Vagina (tissue), 2 donors: ENCODE measurements at places on chromosomes 3 and 15.

DNA sequence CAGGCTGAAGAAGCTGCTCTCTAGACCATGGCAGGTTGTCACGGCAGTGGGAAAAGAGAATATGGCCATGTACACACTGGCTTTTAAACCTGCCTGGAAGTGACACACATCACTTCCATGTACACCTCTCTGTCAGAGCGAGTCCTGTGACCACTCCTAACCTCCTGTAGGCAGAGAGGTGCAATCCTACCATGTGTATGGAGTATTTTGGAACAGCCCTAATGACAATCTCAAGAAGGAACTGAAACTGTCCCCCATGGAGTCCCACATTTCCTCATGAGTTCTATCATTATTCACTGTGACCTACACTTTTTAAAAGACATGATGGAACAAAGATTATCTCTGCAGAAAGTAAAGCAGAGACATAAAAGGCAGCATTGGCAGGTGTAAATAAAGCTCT is 153.4 kb upstream of the PFN2 start:
- DNase-seq = no peak

DNA sequence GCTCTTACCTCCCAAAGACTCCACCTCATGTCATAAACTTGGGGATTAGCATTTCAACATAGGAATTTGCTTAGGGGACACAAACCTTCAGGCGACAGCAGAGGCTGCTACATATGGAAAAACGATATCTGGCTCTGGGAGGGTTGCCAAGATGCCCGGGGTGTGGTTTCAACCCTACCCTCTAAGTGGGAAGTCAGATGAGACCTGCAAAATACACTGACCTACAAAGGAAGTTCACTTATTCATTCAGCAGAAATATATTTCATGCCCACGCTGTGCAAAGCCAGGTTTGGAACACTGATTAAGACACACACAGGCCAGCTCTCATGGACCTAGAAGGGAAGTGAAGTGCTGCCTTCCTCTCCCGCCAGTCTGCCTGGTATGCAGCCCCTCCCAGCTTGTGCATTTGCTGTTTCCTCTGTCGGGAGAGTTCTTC is 239.3 kb downstream of the FEZF2 start:
- DNase-seq = no peak

DNA sequence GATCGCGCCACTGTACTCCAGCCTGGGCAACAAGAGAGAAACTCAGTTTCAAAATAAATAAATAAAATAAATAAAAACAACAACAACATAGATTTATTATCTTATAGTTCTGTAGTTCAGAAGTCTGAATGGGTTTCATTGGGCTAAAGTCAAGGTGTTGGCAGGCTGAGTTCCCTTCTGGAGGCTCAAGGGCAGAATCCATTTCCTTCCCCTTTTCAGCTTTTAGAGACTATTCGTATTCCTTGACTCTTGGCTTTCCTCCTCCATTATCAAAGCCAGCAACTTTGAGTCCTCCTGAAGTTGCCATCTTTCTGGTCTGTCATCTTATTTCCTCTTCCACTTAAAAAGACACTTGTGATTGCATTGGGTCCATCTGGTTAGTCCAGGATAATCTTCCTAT is 12.1 kb downstream of the BLM start:
- DNase-seq = no peak

- no peak for DNase-seq
These were observed 118.4 kb downstream of the ADCY5 start for GRCh38 chr3:123330441-123330991.

- no peak for DNase-seq
These were observed 55.7 kb upstream of the ACTC1 start for GRCh38 chr15:34851007-34851406.

DNA sequence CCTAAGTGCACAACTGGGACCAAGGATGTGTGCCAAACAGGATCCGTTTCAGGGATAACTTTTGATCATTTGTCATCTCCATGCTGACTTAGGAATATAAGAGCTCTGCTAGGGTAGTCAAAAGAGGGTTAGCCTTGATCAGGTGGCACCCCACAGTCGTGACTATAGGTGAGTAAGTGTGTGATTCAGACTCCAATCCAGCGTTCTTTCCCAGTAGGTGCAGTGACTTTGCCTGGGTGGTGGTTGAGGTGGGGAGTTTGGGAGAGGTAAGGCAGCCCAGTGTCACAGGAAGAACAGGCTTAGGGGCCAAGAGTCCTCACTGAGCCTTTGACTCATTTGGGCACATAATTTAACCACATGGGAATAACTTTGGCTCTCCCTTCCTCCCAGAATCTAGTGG is 51.0 kb downstream of the CHDH start:
- DNase-seq = no peak

DNA sequence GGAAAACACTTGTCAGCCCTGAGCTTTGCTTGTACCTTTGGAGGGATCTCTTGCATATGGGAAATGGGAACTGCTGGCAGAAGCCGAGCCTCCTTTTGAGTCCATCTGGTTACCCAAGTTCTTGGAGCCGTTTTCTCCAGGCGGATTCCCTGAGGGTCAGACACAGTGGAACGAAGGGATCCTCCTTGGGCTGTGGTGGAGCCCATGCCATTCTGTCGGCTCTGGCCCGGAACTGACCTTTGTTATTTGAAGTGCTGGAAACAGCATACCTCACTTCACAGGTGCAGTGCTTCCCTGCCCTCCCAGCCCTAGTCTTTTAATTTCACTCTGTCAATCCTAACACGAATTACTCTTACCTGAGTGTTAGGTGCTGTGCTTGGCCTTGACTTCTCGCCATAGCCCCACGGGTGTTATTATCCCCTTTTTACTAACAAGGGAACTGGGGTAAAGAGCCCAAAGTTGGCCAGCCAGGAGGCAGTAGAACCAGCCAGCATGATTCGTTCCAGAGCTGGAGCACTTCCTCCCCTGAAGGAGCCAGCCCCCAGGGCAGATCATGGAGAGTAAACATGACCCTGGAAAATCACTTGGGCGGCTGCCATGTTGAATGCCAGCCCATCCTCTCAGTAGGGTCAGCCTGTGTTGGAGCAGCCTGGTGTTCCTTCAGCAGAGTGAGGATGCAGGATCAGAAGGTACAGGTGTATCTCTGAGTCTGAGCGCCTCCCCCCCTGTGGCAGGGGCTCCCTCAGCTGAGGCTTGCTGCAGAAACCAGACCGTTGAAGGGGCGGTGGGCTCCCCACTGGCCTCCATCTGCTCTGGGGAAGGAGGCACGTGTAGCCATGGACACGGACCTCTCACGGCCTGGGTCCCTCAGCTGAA is 143.2 kb downstream of the DNAJB8 start:
- DNase-seq = peak; percentile 65

- DNase-seq = no peak
These were observed 184.6 kb downstream of the DCLK3 start for GRCh38 chr3:36579746-36580145.

- no peak for DNase-seq
These were observed 76.4 kb downstream of the CHSY1 start for GRCh38 chr15:101175401-101175800.

- no peak for DNase-seq
These were observed 9.2 kb upstream of the PDZRN3 start for GRCh38 chr3:73633916-73634344.

- DNase-seq = no peak
These were observed 74.9 kb downstream of the TIPARP start for GRCh38 chr3:156749244-156749643.

GRCh38 chr3:37726525-37727290 is 135.0 kb upstream of the CTDSPL start:
- DNase-seq = no peak

DNA sequence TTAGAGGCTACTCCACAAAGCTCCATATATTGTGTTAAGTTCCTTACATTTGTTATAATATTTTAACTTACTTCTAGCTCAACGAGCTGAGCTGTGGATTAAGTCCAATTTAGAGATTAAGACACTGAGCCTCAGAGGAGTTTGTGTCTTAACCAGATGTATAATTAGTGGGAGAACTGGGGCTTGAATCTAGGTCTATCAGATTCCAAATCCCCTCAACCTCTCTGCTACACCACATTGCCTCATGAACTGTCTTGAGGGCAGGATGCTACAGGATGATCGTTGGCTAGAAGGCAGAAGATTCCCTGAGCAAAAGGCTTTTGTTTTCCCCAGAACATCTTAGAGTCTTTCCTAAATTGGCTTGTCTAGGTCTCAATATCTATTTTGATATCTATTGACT is 890.8 kb downstream of the NAALADL2 start:
- no peak for DNase-seq

- no peak for DNase-seq
These were observed 453.4 kb downstream of the OCA2 start for GRCh38 chr15:27645672-27646071.

DNA sequence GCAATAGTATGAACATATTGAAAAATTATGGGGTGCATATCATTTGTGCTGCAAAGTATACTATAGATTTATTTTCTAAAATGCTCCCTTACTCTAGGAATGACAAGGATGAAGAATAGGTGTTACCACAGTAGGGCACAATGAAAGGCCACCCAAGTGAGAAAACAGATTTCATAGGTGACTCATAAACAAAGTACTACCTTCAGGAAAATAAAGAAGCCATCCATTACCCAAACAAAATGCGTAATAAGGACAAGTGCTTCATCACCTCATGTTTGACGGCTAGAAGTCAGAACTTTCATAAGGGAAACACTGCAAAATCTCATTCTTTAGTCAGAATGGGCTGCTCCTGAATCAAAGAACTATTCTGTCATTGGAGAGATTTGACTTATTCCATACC is 116.6 kb downstream of the MFSD1 start:
- DNase-seq = no peak

GRCh38 chr3:124592658-124593441 is 137.4 kb upstream of the UMPS start:
- DNase-seq = no peak

- no peak for DNase-seq
These were observed 91.0 kb downstream of the IGSF11 start for GRCh38 chr3:118943597-118943996.

GRCh38 chr3:196677353-196677752 is 34.7 kb downstream of the CEP19 start:
- no peak for DNase-seq

- DNase-seq = no peak
These were observed 36.4 kb upstream of the EHHADH start for GRCh38 chr3:185290266-185290665.

GRCh38 chr3:184712248-184713039 is 580 bp upstream of the MAGEF1 start:
- no peak for DNase-seq

- DNase-seq = no peak
These were observed 67.9 kb upstream of the UNC13C start for GRCh38 chr15:53910236-53910849.

- no peak for DNase-seq
These were observed 19.6 kb downstream of the PLXNA1 start for GRCh38 chr3:127002195-127003174.

GRCh38 chr15:39783244-39783820 is 691 bp upstream of the FSIP1 start:
- no peak for DNase-seq

- DNase-seq = no peak
These were observed 9.1 kb downstream of the TM4SF18 start for GRCh38 chr3:149324332-149324731.

GRCh38 chr15:71249986-71250385 is 134.7 kb downstream of the THSD4 start:
- no peak for DNase-seq

- no peak for DNase-seq
These were observed 6.3 kb upstream of the PTH1R start for GRCh38 chr3:46871222-46871621.

- no peak for DNase-seq
These were observed 25.2 kb downstream of the CCNL1 start for GRCh38 chr3:157134620-157135191.
